HT-29 (cell line): ENCODE measurements at places on chromosomes 2 and 18. TPM values are rescaled to one million over a fixed set of nuclear protein-coding genes. Genes with fewer than 3 reads are reported as not detected.

RNF125 gene
- total RNA-seq, result 1.7 and 2.1 TPM in 2 replicates

GRCh38 chr2:28627722-28628480, 123.7 kb upstream of the PPP1CB start:
- DNase-seq, result no peak

DNA sequence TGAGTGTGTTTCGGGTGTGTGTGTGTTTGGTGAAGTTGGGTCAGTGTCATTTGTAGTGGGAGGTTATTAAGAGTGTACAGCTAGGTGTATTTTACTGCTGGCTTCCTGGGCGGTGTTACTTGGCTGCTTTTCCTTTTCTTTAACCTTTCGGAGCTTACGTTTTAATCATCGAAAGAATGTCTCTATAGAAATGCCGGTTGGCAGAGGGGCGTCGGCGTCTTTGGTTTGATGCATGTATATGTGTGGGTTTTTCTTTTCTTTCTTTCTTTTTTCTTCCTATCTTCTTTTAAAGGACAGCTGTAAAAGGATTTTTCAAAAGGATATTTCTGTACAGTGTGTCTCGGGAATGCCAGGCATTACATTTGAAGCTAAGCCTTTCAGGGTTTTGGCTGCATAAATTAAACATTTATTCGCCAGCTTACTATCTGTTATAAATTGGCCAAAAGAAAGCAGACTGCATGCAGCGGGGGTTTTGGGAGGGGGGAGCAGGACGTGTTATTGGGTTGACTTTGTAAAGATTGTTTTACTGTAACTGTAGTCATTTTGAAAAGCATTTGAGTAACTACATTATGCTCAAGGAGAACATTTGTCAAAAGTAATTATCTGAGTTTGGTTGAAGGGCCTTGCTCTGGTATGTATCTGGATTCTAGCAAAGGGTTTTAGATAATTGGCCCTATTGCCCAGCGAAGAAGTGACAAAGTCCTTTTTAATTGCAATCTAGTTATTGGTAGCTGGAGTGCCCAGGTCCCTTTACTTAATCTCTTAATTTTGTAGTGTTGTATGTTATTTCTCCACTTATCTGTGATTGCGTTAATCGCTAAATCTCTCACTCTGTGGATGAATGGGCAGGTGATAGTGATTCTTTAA, 1.6 kb downstream of the ASXL3 start:
- DNase-seq, result no peak

- no peak for DNase-seq
Observed at GRCh38 chr2:86073225-86073624, 32.5 kb downstream of the POLR1A start.

DNA sequence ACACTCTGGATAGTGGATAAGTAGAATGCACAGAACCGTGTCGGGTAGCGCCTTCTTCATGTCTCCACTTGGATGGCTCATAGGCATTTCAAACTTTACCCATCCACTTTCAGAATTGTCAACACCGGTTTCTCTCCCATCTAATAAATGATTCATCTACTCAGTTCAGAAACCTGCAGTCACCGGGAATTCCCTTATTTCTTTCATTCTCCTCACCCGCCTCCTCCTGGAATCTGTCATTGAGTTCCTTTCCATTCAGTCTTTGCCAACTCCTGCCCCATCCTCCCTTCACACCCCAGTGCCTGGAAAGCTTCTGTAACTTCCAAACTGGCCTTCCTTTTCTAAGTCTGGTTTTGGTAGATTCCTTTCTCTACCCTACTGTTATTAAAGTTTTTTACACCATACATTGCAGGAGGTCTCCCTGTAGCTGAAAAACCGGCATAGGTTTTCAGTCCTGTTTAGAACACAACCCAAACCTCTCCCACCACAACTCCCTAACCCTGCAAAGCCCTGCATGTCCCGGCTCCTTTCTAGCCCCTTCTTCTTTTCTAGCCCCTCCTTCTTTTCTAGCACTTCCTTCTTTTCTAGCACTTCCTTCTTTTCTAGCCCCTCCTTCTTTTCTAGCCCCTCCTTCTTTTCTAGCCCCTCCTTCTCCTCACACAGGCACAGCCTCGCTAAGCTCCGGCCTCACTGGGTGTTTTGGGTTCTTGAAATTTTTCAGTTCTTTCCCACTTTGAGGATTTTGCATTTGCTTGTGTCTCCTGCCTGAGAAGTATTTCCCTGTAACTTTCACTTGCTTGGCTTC, 133.9 kb upstream of the KLHL14 start:
- no peak for DNase-seq

DNA sequence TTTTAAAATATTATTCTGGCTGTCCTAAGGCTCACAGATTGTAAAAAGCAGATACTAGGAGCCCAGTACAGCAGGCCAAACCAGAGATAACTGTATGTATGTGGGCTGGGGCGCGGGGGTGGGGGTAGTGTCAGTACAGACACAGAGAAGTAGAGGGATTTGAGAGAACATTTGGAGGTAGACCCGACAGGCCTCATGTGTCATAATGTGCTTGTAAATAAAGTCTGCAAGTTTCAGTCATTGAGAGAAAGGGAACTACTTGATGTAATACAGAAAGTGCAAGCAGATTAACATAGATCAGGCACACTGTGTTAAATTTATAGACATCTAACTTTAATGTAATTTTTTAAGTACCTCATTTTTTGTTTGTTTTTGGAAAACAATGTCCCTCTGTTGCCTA, 7.4 kb upstream of the POLI start:
- no peak for DNase-seq

GRCh38 chr2:65025453-65026123, 30.6 kb upstream of the CEP68 start:
- DNase-seq, result no peak

GRCh38 chr2:73142937-73143336, 30.2 kb upstream of the RAB11FIP5 start:
- DNase-seq, result no peak

DNA sequence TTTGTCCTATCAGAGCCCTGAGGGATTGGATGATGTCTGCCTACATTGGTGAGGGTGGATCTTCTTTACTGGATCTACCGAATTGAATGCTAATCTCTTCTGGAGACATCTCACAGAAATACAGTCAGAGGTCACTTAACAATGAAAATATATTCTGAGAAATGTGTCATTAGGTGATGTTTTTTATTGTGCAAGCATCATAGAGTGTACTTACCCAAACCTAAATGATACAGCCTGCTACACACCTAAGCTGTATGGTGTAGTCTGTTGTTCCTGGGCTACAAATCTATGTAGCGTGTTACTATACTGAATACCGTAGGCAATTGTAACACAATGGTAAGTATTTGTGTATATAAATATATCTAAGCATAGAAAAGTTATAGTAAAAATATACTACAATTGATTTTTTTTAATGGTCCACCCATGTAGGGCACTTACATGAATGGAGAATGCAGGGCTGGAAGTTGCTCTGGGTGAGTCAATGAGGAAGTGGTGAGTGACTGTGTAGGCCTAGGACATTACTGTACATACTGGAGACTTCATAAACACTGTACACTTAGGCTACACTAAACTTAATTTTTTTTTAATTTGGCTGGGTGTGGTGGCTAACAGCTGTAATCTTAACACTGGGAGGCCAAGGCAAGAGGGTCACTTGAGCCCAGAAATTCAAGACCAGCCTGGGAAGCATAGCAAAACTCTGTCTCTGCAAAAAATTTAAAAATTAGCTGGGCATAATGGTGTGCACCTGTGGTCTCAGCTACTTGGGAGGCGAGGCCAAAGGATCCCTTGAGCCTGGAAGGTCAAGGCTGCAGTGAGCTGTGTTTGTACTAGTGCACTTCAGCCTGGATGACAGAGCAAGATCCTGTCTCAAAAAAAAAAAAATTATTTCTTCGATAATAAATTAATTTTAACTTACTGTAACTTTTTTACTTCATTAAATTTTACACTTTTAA, 226.3 kb upstream of the UBE2E3 start:
- DNase-seq, result no peak

DNA sequence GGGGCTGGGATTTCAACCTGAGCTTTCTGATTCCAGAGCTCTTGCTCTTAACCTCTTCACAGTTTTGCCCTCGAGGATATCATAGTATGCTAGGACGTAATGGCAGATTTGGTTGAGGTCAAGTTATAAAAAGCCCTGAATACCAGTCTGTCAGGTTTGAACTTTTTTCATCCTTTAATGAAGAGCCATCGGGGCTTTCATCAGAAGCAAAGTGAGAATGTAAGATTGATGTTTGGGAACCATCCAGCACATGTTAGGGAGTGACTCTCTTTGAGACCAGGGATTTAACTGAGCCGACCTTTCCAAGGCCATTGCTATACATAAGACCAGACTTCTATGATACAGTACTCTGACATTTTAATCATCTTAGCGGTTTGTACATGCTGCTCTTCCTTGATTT, 142.5 kb downstream of the TTC27 start:
- no peak for DNase-seq

DNA sequence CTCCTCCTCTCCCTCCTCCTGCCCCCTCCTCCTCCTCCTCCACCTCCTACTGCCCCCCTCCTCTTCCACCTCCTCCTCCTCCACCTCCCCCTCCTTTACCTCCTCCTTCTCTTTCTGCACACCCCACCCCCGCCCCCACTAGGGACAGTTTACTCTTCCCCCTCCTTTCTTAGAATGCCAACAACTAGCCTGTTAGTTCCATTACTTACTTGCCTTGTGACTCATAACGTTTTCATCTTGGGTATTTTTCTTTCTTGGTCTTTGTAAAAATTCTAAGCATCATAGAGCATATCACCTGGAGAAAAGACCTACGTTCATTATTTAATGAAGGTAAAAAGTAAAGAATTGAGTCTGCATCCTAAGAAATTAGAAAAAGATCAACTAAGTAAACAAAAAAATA, 165.3 kb downstream of the NEDD4L start:
- no peak for DNase-seq

DNA sequence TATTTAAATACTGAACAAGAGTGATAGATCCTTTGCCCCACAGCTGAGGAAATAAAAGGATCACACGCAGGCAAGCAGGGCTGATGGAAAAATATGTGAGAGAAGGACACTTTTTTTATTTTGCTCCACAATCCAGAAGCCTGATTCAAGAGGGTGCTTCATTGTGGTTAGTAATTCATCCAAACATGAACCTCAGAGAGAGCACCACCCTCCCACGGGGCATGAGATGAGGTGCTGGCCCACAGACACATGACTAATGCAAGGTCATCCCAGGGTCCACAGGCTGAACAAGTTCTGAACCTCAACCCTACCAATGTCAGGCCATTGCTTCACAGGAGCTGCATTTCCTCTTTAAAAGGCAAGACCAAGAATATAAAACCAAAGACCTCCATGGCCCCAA, 239.6 kb downstream of the MREG start:
- peak; percentile 28 for DNase-seq

PEX13 gene
- total RNA-seq, result 19.8 and 22.5 TPM in 2 replicates

- DNase-seq, result no peak
Observed at GRCh38 chr18:10304853-10305252, 149.6 kb upstream of the APCDD1 start.

- DNase-seq, result no peak
Observed at GRCh38 chr2:73935641-73936040, 9.0 kb downstream of the DGUOK start.

DNA sequence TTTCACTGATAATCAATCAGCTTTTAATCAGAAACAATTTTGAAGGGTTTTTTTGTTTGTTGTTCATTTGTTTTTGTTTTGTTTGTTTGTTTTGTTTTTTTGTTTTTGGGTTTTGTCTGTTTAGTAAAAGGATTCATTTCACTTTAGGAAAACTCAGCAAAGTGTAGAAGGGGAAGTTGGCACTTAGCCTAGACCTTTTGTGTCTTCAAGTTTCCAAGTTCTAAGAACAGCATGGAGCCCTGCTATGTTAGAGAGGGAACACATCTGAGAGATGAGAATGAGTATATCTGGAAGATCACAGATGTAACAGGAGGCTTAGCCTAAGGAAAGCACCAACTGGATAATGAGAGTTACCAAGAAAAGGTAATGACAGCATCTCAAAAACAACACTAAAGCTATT, 501.5 kb downstream of the ERBB4 start:
- no peak for DNase-seq

DNA sequence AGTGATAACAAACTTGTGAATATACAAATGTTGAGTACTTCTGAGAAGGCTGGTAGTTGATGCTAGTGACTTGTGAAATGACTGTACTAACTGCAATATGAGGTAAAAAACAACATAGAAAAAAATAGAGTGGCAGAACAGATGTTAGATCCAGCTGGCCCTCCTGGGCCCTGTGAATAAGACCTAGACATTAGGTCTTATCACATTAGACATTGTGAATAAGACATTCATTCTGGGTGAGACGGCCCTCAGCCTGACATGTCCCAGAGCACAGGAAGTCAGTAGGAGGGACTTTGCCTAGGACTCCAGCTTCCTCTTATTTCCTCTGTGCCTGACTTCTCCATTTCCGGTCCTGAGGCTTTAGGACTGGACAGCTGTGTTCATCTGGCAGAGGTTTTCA, 22.9 kb downstream of the DOK1 start:
- DNase-seq, result no peak

- no peak for DNase-seq
Observed at GRCh38 chr2:170244555-170244954, 66.6 kb downstream of the MYO3B start.

- DNase-seq, result no peak
Observed at GRCh38 chr18:24095976-24096375, 42.9 kb upstream of the CABYR start.

DNA sequence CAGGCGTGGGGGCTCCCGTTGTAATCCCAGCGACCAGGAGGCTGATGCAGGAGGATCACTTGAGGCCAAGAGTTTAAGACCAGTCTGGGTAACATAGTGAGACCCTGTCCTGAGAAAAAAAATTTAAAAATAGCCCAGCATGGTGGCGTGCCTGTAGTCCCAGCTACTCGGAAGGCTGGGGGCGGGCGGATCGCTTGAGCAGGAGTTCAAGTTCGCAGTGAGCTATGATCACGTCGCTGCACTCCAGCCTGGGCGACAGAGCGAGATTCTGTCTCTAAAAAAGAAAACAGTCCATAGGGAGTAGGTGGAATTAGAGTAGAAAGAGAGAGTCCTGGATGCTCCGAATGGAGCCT, 325 bp upstream of the TTLL4 start:
- no peak for DNase-seq
